ENCODE measurements at places on chromosomes 7 and 10.

DNA sequence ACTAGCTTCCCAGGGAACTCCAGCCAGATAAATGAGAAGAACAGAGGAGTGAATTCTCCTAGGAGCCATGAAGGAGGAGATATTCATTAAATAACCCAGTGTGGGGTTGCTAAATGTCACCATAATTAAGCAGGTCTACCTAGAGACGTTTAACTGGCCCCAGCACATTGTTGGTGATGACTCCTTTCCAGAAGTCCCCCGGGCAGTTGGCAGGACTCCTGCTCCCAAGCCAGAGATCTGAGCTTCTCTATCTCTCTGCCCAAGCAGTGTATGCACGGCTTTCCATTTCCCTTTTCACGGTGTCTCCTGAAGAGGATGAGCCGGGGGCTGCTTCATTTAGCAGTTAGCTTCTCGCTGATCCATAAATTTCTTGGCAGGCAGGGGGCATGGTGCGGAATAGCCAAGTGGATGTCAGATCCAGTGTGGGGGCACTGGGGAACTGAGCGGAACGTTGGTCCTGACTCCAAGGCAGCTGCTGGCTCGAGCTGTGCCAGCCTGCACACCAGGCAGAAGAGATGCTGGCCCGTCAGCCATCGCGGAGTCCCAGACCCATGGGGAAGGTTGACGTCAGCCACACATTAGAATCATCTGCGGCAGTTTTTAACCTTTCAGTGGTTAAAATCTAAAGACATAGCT, 142.0 kb upstream of the NPY start:
- DNase-seq, result no peak

DNA sequence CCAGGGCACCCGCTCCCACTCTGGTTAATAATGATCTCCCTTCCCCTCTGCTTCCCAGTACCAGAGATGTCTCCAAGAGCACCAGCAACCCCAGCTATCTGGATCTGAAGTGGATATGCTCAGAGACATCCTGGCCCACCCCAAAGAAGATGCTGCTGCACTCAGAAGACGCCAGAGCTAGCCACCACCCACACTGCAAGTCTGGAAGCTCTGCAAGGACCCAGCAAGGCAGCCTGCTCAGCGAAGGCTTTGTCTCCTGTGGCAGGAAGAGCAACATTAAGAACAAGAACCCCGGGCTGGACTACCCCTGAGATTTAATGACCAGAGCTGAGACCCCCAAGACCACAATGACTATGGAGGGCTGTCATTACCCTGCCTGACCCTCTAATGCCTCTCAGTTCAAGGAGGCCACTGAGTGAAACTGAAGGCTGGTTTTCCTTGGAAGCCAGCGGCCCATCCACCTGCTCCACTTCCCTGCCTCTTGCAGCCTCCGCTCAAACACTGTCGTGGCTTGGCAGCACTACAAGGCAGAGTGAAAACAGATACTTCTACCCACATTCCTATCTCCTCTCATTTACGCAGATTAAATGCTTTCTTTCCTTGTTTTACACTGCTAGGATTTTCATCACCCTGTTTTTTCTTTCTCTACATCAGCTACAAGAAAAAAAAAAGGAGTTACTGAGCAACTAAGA, 202.2 kb downstream of the SNX10 start:
- no peak for DNase-seq

- no peak for DNase-seq
Observed at GRCh38 chr7:32037650-32038198, 32.5 kb downstream of the PDE1C start.

GRCh38 chr10:113316506-113316905, 236.3 kb upstream of the HABP2 start:
- DNase-seq, result no peak

DNA sequence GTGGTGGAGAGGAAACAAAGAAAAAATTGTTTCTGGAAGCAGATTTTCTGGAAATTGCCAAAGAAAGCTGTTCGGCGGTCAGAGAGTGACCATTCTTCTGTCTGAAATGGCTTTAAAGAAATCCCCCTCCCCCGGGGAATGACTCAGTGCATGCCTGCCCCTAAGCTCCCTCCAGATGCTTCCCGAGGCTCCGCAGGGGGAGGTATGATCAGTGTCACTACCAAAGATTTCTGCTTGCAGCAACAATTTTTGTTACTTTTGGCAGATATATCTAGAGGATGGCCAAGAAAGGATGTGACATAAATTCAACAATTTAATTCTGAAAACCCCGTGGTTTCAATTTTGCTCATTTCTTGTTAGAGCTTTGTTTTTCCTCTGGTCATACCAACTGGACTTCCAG, 163.9 kb downstream of the JCAD start:
- no peak for DNase-seq

DNA sequence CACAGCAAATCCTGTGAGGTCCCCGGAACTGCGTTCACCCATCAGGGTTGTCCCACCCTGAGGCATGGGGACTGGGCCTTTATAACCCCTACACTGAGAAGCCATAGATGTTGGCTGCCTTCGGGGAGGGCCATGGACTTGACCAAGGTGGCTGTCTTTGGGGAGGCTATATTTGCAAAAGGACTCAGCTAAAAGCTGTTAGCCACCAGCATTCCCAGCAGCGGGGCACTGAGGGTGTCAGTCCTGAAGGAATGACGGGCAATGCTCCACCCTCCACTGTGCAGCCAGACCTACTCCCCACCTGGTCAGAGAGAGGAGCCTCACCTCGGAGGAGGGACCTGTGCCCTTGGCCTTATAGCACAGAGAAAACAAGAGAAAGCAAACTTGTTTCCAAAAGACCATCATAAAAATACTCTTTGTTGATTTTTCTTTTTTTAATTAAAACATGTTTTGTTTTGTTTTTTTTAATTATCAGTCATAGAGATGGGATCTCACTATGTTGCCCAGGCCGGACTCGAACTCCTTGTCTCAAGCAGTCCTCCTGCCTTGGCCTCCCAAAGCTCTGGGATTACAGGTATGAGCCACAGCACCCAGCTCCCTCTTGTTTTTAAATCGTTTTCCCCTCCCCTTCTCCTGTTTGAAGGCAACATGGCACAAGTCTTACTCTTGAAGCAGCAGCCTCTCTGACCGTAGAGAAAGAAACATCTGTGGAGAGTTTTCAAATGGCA, 26.7 kb upstream of the CUX1 start:
- no peak for DNase-seq

DNA sequence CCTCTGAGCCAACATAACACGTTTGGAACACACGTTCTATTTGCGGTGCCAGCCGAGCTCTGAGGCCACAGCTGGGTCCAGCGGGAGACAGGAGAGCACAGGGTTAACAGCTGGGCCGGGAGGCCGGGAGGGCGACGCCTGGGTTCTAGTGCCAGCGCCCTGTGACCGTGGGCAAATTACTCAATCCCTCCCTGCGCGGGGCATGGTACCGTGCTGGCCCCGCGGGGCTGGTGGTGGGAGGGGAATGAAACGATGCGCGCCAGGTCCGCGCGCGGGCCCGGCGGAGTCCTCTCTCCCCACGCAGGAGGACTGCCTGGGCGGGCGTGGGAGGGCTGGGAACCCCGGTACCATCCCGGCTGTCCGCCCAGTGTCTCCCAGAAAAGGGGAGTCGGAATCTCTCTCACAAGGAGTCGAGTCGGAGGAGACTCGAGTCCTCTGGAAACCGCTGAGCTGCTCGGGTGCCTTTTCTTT, 30.4 kb downstream of the LEP start:
- no peak for DNase-seq

DNA sequence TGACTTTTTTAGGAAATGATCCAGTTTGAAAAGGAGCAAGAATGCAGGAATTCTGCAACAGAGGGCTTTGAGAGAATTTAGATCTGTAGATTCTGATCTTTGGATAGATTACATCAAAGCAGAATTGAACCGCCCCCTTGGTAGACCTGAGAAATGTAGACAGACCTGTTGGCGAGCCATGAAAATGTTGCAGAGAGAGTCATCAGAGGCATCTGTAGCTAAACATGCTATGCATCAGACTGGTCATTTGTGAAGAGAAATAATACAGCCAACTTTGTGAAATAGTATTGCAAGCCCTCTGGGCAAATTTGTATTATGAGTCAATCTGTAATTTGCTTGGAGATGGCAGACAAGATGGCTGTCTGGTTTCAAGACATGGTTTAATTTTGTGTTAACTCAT, 4.3 kb upstream of the C1GALT1 start:
- no peak for DNase-seq

GRCh38 chr7:142130267-142130666, 18.7 kb downstream of the MGAM2 start:
- no peak for DNase-seq

- no peak for DNase-seq
Observed at GRCh38 chr7:69739190-69739589, 140.9 kb downstream of the AUTS2 start.

DNA sequence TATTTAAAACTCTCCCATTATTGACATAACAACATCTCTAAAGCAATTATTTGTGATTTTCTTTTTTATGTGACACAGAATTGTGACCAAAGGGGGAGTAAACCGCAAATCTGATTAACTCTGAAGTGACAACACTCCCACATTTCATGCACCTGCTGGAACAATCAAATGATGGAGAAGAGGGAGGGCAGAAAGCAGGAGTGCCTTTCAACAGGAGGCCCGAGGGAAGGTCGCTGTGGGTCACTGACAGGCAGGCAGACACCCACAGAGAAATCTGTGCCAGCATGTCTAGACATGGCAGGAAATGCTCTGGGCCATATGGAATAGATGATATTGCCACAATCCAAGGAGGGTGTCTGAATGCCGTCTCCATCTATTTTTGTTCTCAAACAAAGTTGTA, 247.3 kb downstream of the DOCK4 start:
- no peak for DNase-seq

DNA sequence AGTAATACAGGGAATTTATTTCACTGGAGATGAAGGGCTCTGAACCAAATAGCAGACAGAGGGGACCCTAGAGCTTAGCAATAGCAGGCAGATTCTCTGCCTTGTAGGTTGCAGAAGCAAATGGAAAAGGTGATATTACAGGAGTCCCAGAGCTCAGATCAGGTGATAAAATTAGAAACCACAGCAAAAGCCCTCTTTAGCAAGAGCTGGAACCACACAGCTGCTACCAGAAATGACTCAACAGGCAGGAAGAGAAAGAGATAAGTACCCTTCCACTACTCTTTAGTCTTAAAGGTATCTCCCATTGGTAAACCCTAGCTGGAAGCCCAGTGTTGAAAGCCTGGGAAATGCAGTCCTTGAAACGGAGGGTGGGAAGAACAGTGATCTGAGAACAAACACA, 535.6 kb upstream of the GHITM start:
- DNase-seq, result no peak

DNA sequence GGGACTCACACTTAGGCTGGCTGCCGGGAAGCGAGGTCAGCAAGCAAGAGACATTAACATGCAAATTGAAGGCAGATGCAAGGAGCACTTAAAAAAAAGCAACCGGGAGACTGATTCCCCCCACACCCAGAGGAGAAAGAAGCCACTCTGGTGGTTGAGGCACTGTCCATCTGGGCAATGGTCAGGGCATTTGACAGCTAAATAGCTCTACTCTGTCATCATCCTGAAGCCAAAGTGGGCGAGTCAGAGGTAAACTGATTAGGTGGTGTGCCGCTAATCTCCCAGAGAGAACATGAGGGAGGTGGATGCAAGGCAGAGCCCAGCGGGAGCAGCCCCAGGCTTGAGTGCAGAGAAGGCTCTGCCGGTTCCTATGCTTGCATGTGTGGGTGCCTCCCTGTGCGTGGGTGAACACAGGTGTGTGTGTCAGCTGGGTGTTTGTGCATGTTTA, 100.6 kb downstream of the PLXNA4 start:
- DNase-seq, result no peak

- no peak for DNase-seq
Observed at GRCh38 chr7:137687556-137688265, 159.1 kb downstream of the DGKI start.

DNA sequence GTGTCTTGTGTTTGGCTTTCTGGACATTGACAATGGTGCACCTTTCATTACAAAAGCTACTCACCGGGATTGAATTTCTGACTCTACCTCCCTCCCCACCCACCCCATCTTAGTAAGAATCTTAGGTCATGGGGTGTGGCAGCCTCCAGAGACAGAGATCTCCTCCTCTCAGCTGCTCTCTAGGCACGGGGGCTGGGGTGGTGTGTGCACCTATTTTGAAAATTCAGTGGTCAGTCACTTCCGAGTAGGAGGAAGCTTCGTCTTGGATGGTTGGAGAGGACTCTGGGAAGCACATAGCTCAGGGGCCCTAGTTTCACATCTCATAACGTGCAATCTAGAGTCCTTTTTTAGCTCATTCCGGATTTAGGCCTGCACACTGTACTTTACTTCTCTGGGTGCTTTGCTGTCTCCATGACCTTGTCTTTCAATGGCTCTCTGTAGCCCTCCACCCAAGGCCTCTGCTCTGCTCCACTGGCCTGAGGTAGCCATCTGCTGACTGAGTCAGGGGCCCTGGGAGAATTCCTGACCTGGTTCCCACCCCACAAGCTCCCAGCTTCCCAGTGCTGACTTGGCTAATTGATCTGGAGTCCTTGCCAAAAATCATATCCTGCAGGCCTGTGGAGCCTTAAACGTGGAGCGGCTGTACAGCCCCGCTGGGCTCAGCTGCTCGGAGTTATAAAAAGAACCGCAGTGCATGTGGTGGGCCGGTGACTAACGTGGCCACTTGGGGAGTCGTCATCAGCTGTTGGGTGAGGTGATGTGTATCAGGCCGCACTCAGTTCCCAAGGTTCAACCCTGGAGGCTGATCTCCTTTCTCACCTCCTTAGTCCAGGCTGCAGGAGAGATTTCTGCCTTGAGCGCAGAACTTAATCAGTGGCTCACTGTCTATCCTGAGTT, 19.3 kb upstream of the ADAMTS14 start:
- no peak for DNase-seq

DNA sequence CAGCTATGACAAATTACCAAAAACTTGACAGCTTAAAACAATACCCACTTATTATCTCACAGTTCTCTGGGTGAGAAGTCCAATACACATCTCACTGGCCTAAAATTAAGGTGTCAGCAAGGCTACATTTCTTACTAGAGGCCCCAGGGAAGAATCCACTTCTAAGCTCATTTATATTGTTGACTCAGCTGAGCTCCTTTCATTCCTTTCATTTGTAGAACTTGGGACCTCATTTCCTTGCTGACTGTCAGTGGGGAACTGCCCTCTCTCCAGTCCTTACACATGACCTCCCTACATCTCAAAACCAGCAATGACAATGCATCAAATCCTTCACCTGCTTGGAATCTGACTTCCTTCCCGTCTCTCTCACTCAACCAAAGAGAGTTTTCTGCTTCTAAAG, 240.3 kb downstream of the IPMK start:
- DNase-seq, result no peak

GRCh38 chr10:63256009-63256773, 123.1 kb downstream of the NRBF2 start:
- no peak for DNase-seq

Data from activated CD8-positive, alpha-beta memory T cell treated with anti-CD3 and anti-CD28 coated beads for 1 hour (primary cell).